ENCODE measurements at places on chromosomes 7 and 10.
A peak's percentile ranks its signal among the peaks of the same experiment; 100 is the strongest.

- DNase-seq = no peak
These were observed 13.7 kb upstream of the LAMB4 start for GRCh38 chr7:108143658-108144420.

GRCh38 chr10:43884501-43885105 is 235.9 kb upstream of the ZNF32 start:
- no peak for DNase-seq

DNA sequence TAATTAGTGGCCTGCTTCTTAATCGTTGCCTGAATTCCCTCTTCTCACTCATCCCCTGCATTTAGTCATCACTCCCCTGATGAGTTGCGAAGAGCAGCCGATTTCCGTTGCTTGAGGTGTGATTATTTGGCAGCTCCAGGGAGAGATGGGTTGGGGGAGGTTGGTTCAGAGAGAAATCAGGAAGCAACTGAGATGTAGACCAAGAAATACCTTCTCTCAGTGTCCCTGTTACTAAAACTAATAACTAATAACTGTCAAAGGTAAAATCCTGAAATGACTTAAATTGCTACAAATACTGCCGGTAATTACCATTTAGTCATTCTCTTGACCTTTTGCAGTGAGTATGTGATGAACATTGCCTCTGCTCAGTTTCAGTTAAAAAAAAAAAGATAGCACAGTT is 76.9 kb downstream of the ELMO1 start:
- no peak for DNase-seq

DNA sequence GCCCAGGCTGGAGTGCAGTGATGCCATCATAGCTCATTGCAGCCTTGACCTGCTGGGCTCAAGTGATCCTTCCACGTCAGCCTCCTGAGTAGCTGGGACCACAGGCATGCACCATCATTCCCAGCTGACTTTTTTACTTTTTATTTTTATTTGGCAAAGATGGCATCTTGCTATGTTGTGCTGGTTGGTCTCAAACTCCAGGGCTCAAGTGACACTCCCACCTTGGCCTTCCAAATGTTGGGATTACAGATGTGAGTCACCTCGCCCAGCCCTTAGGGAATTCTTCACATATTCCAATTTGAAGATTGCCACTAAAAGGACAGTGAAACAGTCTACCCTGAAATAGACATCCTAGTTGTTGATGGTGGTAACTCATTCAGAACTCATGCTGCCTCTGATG is 27.7 kb downstream of the SUGCT start:
- peak; percentile 14 for DNase-seq

GRCh38 chr7:123616223-123616622 is 14.6 kb downstream of the ASB15 start:
- DNase-seq = no peak
